A549 treated with RU486 at 1 μM for 4 hours (cell line): ENCODE measurements at places on chromosomes 16 and 17. TPM values are rescaled to one million over a fixed set of nuclear protein-coding genes. Genes with fewer than 3 reads are reported as not detected.

C16orf96 gene
- not detected in 5 replicates for total RNA-seq

IL32 gene
- total RNA-seq: 23.0 to 38.0 TPM (median 28.2 TPM) in 5 replicates

MSI2 gene
- total RNA-seq: 38.9 to 50.1 TPM (median 41.6 TPM) in 5 replicates

PRAC1 gene
- total RNA-seq: not detected in 5 replicates

PRR29 gene
- 0.57 to 1.00 TPM (median 0.79 TPM) in 5 replicates for total RNA-seq

CDRT15L2 gene
- total RNA-seq: not detected in 5 replicates

HBA1 gene
- total RNA-seq: 0.55 to 1.8 TPM (median 1.1 TPM) in 4 of 5 replicates, not detected in the other

LAT gene
- total RNA-seq: 2.2 to 5.3 TPM (median 4.3 TPM) in 5 replicates
